ENCODE measurements at places on chromosomes 7 and 10.

- no peak for DNase-seq
Observed at GRCh38 chr7:25261545-25262140, 33.4 kb upstream of the NPVF start.

GRCh38 chr7:134630893-134631292 is 15.8 kb upstream of the BPGM start:
- DNase-seq, result no peak

DNA sequence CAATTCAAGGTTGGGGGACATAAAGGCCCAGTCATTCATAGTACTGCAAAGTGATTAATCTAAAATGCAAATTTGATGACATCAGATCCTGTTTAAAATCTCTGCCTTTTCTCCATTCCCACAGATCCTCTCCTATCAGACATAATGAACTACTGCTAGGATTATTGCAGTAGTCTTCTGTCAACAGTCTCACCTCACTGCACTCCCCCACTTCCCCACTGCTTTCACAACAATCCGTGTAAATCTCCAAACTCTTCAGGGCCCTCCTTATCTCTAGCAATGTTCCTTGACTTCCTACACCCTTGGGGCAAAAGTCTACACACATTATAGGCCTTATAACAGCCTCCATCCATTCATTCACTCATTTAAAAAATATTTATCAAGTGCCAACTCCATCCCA is 112.4 kb downstream of the KBTBD2 start:
- no peak for DNase-seq

DNA sequence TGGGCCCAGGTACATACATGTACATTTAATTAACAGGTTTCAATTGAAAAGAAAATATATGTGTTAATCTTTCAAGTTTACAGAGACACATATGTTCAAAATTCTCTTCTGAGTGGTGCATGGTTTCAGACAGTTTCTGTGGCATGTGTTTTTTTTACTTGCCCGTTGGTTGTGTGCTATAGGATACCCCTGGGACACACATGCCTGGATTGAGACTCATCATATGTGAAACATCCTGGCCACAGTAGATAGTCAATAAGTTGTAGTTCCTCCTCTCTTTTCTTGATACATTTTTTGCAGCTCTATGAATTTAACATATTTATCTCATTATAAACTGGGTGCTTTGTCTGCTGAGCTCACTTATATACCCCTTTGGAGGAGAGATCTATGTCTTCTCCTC is 207.8 kb upstream of the CTBP2 start:
- no peak for DNase-seq

DNA sequence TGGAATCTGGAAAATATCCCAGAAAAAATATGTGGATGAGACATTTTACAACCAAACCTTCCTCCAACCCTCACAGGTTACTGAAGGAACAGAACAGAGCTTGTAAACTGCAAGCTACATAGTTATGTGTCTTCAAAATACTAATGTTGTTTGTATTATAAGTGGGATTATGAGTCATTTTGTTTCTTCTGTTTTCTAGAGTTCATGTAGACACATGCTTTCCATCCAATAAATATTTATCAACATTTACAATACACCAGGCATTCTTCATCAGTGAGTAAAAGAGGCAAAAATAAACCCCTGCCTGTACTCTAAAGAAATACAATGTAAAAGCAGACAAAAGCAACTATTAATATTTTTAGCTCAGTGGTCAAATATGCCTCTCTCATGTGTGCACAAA is 38.0 kb upstream of the TES start:
- no peak for DNase-seq

DNA sequence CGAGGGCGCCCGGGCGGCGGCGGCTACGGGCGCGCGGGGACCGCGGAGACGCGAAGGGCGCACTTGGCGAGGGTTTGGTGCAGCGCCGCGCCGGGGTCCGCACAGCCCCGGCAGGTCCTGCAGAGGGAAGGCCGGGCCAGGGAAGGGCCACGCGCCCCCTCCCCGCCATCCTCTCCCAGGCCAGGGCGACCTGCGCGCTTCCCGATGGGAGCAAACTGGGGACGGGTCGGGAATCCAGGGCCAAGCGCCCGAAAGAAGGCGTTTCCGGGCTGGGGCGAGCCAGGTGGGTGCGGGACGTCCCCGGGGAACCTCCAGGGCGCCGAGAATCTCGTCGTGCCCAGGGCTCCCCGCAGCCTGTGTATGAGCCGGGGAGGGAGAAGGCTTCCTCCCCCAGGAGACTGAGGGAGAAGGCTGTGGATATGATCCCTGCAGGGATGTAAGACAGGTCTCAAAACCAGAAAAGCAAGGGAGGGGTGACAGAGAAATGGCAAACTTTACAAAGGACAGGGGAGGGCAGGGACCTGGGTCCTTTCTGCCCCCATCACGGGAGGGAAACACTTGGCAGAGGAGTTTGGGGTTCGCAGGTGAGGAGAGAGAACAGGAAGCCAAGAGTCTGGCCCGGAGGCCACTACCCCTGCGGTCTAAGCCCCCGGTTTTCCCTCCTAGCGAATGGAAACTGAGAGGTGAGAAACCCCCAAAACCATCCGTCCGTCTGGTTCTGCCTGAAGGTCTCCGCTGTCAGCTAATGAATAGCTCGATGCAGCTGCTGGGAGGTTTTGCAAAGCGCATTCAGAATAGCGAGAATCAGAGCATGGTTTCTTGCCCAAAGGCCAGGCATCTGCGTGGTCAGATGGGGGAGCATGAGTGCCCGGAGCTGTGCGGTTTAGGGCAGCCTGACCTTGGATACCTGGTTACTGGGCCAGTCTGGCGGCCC is 674 bp downstream of the AMZ1 start:
- no peak for DNase-seq

- DNase-seq, result no peak
Observed at GRCh38 chr7:80087051-80087770, 47.4 kb upstream of the GNAI1 start.

- DNase-seq, result no peak
Observed at GRCh38 chr7:47367369-47367768, 214.5 kb downstream of the TNS3 start.

GRCh38 chr10:14421941-14422340 is 91.2 kb upstream of the FRMD4A start:
- DNase-seq, result no peak

GRCh38 chr7:159108491-159108890 is 36.2 kb downstream of the VIPR2 start:
- DNase-seq, result no peak

- no peak for DNase-seq
Observed at GRCh38 chr10:82934429-82934828, 1059.4 kb downstream of the NRG3 start.

GRCh38 chr7:130349911-130350782 is 5.5 kb downstream of the CPA5 start:
- DNase-seq, result no peak

DNA sequence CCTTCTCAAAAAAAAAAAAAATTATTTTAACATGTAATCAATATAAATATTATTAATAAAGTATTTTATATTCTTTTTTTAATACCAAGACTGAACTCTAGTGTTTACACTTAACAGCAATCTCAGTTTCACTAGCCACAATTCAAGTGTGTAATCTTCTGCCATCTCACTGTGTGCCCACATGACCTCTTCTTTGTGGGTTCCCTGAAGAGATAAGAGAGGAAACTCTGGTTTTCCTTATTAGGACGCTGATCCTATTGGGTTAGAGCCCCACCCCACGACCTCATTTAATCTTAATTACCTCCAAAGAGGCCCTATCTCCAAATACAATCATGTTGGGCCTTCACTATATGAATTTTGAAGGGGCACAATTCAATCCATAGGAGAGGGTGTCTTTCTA is 177.6 kb downstream of the STK31 start:
- DNase-seq, result no peak

DNA sequence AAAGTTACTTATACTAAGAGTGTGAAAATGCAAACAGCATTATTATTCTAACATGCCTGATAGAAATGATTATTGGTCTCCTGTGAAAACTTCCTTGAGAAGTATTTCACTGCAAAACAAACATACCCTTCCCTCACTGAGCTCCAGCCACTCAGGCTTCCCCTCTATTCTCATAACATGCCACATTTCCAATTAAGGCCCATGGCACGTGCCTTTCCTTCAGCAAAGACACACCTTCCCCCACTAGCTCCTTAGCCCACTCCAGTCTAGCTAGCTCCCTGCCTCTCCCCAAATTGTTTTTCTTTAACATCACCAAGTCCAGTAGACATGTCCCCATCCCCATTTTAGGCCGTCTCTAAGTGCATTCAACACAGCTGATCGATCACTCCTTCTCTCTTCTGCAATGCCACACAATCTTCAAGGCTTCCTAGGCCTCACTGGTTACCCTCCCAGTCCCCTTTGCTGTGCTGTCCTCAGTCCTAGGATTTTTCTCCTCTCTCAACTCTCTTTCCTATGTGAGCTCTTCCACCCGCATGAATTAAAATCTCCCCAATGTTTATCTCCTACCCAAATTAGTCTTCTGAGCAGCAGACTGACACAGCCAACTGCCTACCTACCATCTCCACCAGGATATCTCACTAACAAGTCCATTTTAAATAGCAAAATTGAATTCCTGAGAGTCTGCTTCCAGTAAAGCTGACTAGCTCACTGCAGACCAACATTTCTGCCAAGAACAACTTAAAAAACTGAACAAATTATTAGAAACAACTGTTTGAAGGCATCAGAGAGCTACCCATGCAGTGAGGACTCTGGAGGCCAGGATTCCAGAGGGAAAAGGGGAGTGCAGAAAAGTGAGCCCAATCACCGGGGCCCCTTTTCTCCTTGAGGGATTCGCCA is 11.9 kb downstream of the CYTH3 start:
- no peak for DNase-seq

DNA sequence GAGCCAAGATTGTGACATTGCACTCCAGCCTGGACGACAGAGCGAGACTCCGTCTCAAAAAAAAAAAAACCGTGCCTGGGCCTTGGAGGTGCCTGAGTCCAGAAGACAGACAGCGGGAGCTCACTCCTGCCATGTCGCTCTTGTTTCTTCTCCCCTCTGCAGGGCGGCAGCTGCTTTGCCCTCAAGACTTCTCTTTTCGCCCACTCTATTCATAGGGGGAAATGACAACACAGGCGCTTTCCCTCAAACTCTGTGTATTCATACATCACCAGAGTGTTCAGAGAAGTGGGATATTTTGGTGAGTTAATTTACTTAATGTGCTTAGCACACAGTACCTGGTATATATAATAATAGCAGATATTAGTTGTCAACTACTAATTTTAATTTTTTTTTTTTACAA is 44.5 kb downstream of the FOXK1 start:
- DNase-seq, result no peak

Measured in activated T-helper 2 cell treated with anti-CD3 and anti-CD28 coated beads, Interferon-gamma antibody, Interleukin-2, Interleukin-4, amounts not matched to agents 10 μg/mL and 5 μg/mL and 100 μg/mL, durations not matched to agents 14 hours and 24 hours and 36 hours (primary cell).